ENCODE measurements at places on chromosomes 2 and 18. TPM values are rescaled to one million over a fixed set of nuclear protein-coding genes. Genes with fewer than 3 reads are reported as not detected.

DNA sequence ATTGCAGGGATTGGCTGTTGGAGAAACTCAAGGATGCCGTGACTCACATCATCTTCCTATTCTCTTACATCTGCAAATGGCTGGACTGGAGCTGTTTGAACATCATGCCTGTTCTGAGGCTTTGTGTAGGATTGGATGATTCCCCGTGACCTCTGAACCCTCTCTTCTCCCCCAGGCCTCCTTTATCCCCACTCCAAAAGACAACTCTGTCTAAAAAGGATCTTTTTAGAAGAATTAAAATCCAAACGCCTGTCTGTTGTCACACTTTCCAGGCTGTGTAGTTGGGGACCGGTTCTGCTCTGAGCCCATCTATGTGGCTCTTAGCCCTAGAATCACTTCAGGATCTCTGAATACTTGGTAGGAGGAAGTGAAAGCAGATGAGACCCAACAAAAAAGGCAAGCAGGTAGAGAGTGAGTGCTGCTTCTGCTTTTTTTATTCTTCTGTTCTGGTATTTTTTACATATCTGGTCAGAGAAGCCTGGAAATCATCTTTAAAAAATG is 565 bp downstream of the SP140 start:
- DNase-seq: no peak

The GKN1 gene
- 0.23 TPM for polyA plus RNA-seq

The CPO gene
- polyA plus RNA-seq: 0.31 TPM

DNA sequence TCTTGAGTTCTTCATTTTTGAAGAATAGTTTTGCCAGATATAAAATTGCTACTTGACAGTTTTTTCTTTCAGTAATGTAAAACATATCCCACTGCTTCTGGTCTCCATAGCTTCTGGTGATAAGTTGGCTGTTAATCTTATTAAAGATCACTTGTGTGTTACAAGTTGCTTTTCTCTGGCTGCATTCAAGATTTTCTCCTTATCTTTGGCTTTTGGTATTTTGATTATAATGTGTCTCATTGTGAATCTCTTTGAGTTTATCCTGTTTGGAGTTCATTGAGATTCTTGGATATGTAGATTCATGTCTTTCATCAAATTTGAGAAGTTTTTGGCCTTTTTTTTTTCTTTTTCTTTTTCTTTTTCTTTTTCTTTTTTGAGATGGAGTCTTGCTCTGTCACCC is 20.2 kb upstream of the ADNP2 start:
- DNase-seq: no peak

GRCh38 chr2:74267068-74267467 is 68.7 kb downstream of the MTHFD2 start:
- DNase-seq: no peak

GRCh38 chr18:77970814-77971213 is 721.2 kb downstream of the GALR1 start:
- no peak for DNase-seq

The SNRNP27 gene
- polyA plus RNA-seq: 71.4 TPM

The ASPRV1 gene
- 1.6 TPM for polyA plus RNA-seq

- no peak for DNase-seq
Observed at GRCh38 chr18:40984856-40985255, 970.2 kb upstream of the PIK3C3 start.

DNA sequence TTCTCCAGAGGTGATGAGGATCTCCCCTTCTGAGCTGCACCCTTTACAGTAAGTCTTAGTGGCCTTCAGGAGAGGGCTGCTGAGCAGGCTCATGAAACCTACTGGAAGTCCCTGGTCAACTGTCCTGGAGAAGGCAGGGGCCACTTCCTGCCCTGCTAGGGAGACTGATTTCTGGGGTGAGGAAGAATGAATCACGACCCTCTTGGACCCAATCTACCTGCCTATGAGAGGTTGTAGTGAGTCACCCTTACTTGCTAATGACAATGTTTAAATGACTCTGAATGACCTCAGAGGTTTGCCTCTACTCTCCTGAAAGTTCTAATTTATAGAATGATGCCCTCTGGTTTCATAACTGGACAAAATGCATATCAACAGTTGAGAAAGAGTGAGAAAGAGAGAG is 79.4 kb upstream of the FAM136A start:
- DNase-seq: no peak

DNA sequence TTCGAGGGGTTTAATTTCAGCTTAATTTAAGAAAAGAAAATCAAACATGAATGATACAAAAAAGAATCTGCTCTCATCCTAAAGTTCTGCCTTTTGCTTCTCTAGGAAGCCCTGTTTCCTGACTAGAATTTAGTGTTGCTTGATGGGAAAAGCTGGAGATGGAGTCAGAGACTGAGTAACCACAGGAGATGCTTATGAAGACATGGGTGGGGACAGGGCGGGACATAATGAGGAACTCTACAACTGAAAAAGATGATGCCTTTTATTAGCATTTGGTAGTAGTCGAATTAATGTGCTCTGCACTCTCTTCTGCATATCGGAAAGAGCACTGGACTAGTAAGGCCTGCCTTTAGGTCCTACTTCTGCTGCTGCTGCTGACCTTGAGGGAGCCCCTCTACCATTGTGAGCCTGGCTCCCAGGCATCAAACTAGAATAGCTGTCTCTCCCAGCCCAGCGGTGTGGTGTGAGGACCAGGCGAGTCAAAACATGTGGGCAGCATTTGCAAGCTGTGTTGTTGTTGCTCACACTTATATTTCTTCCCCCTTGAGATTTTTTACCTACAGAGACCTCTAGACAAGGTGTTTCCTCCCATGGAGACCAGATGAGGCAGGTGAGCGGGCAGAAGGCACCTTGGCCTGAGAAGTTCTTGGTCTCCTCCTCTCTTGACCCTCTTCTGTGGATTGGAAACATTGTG is 61.5 kb downstream of the INPP4A start:
- no peak for DNase-seq

- DNase-seq: no peak
Observed at GRCh38 chr2:107936433-107937359, 49.6 kb upstream of the SLC5A7 start.

DNA sequence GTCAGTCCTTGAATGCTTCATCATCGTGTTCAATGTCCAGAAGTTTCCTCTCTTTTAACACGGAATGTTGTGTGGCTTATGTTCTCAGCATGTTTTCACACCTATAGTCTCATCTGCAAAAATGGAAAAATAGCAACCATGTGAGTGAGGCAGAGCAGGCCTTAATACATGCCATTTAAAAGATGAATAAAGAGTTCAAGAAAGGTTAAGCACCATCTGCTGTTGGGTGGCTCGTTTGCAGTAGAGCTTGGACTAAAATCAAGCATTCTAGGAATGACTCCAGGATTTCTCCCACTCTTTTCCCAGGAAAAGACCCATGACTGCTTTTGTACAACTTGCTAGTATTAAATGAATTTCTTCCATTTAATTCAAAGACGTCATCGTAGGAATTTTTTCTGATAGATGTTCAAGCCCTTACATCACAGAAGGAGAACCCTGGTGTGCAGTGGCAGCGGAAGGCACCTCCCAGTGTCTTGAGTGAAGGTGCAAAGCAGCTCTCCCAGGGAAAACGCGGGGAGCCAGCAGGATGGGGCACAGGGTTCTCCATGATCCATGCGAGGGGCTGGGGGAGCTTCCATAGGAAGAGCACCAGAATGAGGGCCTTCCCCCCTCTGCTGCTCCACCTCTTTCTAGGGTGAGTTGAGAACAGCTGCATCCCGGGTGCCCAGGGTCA is 9.6 kb downstream of the DCDC2C start:
- peak; percentile 41 for DNase-seq

DNA sequence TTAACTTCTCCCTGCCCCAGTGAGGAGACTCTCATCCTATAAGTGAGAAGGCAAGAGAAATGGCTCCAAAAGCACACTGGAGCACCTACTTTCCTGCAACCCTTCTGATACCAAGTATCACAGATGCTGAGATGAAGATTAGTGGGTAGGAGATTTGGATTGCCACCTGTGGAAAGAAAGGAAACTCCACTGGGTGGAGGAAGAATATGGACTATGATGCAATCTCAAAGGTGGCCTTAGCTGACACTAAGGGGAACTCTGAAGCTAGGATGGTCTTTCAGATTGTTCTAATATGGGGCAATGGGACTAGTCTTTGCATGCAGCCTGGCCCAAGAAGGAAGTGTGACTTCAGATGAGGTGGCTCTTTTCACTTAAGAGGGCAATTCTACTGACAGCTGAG is 21.6 kb downstream of the PRKRA start:
- DNase-seq: no peak

The SCN1A gene
- 0.14 TPM for polyA plus RNA-seq

GRCh38 chr2:241216211-241216761 is 27.8 kb downstream of the ANO7 start:
- no peak for DNase-seq

DNA sequence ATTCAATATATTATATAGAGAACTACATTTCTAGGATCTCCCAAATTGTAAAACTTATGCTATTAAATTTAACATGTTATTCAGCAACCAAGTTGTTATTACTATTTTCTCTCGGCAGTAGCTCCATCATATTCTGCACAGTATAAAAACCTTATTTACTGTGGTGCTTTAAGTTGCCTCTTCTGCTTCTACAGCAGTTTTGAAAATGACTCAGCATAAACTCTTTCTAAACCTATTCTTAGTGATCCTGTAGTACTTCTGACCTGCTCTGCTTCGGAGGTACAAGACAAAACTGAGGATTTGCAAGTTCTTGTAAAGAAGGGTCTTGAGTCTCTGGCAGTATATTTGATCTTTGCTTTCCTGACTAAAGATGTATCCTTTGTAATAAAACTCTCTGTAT is 567.2 kb downstream of the TMX3 start:
- DNase-seq: no peak

The TAF1B gene
- 13.4 TPM for polyA plus RNA-seq

The SULT1C2 gene
- 0.57 TPM for polyA plus RNA-seq

DNA sequence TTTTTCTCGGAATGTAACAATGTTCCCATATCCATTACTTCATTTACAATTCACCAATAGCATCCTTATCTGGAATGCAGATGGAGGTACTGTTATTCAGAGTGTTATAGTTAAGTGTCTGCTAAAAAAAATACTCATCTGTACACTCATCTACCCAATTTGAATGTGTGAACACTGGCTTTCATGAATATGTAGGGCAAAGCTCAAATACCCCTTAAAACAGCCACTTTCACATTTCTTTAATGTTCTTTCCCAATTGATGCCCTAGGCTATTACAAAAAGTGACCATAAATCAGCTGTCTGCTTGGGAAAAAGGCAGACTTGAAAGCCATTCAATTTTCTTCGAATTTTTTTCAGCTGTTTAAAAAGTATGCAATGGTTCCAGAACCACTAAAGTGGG is 796.3 kb upstream of the FSHR start:
- no peak for DNase-seq

DNA sequence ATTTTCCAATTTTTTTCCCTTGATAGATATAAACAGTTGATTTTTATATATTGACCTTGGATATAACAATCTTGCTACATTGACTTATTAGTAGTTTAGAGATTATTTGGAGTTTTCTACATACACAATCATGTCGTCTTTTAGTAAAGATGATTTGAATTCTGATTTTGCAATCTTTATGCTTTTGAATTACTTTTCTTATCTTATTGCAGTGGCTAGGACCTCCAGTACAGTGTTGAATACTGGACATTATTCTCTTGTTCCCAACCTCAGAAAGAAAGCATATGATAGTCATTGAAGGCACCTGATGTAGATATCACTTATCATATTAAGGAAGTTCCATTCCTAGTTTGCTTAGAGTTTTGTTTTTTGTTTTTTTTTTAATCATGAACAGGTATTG is 90.2 kb downstream of the RAB3GAP1 start:
- no peak for DNase-seq

- no peak for DNase-seq
Observed at GRCh38 chr2:195489101-195489500, 167.9 kb upstream of the SLC39A10 start.

DNA sequence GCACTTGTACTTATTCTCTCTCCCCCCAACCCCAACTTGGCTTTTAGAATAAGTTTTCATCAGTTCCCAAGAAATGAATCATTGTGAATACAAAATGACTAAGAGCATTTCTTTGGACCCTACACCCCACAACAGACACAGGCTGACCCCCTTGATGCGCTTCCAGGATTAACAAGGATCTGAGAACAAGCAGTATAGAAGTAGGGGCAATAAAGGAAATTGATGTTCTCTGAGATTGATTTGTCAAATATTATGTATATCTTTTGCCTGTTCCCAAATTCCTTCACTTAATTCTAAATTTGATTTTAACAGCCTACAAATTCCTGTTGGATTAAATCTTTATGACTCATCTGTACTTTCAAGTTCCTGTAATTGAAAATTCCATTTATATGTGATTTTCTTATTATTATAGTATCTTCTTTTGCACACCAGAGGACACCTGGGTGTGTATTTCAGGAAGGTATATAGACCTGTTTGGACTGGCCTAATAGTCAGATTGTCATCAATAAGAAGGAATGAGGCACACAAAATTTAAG is 10.2 kb upstream of the PTPN4 start:
- no peak for DNase-seq

DNA sequence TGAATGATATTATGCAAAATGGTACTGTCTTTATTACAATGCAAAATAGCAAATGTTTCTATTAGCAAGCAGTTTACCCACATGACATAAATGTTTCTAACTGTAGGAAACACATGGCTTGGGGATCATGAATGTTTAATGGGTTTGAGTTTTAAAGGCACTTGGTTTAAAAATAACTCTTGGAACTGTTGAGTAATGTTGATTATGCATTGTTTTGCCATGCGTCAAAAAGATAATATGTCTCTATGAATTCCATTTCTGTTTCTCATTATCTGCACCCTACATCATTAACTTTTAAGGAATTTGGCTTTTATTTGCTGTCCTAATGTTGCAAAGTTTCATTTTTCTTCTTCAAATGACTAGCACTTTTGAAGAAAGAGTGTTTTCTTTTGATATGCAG is 1355.5 kb downstream of the SUCLG1 start:
- DNase-seq: no peak

DNA sequence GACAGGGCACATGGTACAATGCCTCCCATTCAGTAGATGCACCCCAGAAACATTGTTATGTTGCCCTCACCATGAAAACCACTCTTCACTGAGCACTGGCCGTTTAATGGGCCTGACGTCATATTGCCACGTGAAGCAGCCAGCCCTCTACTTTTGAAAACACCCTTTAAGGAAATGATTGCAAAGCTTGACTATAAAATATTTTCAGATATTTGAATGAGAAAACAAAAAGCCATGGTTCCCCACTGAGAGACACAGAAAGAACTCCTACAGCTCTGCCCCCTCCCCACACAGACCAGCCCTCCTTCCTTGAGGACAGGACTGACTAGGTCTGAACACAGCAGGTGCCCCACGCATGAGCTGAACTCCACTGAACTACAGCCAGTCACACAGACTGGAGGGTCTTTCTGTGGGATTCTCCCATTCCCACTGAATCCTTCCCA is 349.1 kb downstream of the ANAPC1 start:
- DNase-seq: no peak

- no peak for DNase-seq
Observed at GRCh38 chr18:61669320-61669719, 223.5 kb downstream of the RNF152 start.

- DNase-seq: no peak
Observed at GRCh38 chr2:77179297-77179696, 342.9 kb downstream of the LRRTM4 start.

GRCh38 chr2:157792335-157793052 is 83.6 kb downstream of the ACVR1 start:
- no peak for DNase-seq

The TRPM8 gene
- polyA plus RNA-seq: 0.11 TPM

All from muscle of arm (tissue), 14 donors.